ENCODE measurements at places on chromosomes 11 and 22. TPM values are rescaled to one million over a fixed set of nuclear protein-coding genes. Genes with fewer than 3 reads are reported as not detected.
A peak's percentile ranks its signal among the peaks of the same experiment; 100 is the strongest.

NPTXR gene
- 10.1 TPM for polyA plus RNA-seq

GRCh38 chr11:37929100-37929653 is 1331.1 kb upstream of the RAG2 start:
- no peak for DNase-seq

GRCh38 chr11:75241036-75241905 is 697 bp downstream of the TPBGL start:
- peak; percentile 92 for DNase-seq

DNA sequence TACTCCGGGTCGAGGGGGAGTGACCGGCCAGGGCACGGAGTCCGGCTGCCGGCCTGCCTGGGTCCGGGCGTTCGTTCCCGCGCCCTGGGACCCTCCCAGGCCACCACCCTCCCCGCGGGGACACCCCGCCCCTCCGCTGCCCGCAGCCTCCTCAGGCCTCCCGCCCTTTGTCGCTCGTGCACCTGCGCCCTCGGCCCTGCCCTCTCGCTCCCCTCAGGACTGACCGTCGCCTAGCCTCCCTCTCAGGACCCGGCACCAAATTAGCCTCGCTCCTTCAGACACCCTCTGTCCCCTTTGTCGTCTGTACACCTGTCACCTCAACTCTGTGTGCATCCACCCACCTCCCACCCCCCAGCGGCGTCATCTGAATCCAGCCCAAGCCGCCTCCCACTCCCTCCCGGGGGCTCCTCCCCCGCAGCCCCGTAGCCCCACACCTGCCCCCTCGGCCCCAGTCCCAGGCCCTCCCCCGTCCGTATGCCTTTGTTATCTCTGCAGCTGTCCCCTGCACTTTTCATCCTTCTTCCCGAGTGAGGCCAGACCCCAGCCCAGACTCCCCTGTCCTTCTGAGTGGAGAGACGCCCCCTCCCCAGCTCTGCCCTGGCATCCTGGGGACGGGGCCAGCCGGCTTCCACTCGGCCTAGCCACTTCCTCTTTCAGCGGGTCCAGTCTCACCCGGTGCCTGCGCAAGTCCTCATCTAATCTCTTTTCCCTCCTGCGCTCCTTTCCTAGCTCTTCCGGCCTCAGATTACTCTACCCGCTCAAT is 643 bp downstream of the TIGD3 start:
- no peak for DNase-seq

TNNI2 gene
- polyA plus RNA-seq, result 0.32 TPM

GRCh38 chr22:33112580-33112979 is 54.4 kb upstream of the SYN3 start:
- DNase-seq, result no peak

DNA sequence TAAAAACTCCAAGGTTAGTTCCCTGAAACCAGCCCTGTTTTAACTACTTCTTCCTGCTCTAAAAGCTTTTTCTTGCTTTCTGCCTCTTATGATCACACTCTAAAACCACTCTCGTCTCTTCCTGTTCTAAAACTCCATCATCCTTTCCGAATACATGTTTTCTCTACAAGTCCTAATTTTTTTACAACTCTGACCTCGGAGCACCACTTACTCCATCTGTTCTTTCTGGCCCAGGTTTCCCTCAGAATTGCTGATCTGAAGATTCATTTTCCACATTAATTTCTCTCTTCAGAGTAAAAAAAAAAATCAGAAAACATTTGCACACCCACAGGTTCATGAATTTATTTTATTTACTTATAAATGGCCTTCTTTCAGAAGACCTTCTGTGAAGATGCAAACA is 265.7 kb upstream of the CADM1 start:
- no peak for DNase-seq

GRCh38 chr11:9748361-9748970 is 84.6 kb downstream of the SWAP70 start:
- DNase-seq, result peak; percentile 69

MMP27 gene
- not detected for polyA plus RNA-seq

BATF2 gene
- polyA plus RNA-seq, result 2.6 TPM

GRCh38 chr11:60905047-60905446 is 1.3 kb downstream of the PRPF19 start:
- no peak for DNase-seq

GRCh38 chr22:29879753-29880152 is 3.2 kb upstream of the MTMR3 start:
- DNase-seq, result no peak

TRABD gene
- polyA plus RNA-seq, result 21.9 TPM

GRCh38 chr11:67691149-67691548 is 16.7 kb upstream of the ALDH3B2 start:
- no peak for DNase-seq

DNA sequence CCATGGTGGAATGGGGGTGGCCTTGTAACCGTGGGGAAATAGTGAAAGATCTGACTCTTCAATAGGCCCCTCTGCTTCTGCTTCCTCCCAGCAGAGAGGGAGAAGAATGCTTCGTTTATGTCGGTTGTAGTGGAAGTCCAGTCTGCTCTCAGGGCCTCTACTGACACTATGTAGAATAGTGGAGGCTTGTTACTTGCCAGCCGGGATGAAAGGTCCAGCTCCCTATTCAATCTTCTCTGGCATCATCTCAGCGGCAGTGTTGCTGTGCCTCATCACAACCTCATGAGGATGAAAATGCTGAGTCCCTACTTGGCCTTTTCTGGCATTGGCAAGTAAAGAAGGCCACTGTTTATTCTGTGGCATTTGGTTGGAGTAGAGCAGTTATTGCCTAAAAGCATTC is 820.9 kb upstream of the TENM4 start:
- DNase-seq, result no peak

DRICH1 gene
- polyA plus RNA-seq, result 1.8 TPM

- no peak for DNase-seq
Measured at GRCh38 chr11:119065369-119065768, 2.2 kb upstream of the VPS11 start.

All from left lung (tissue), 14 donors.